ENCODE measurements at places on chromosomes 2 and 18.

GRCh38 chr2:186426153-186427016 lies 59.7 kb upstream of the ZC3H15 start:
- H3K4me3 ChIP-seq: no peak overlapping the region
- DNase-seq: no peak
- no peaks in the 10 kb centered on the region for H3K36me3 ChIP-seq
- H3K4me1 ChIP-seq: peaks cover 8% of the 10 kb centered on the region
- no peak overlapping the region for H3K27ac ChIP-seq
- no peaks in the 10 kb centered on the region for H3K27me3 ChIP-seq

- H3K27me3 ChIP-seq: no peaks in the 10 kb centered on the region
- DNase-seq: no peak
- H3K4me3 ChIP-seq: peak overlapping the region; percentile 70
- H3K36me3 ChIP-seq: peaks cover 34% of the 10 kb centered on the region
These were observed 12.3 kb upstream of the STK17B start for GRCh38 chr2:196183528-196184231.

- no peaks in the 10 kb centered on the region for H3K4me1 ChIP-seq
- no peaks in the 10 kb centered on the region for H3K27me3 ChIP-seq
- H3K4me3 ChIP-seq: no peak overlapping the region
These were observed 27.5 kb upstream of the GBX2 start for GRCh38 chr2:236195726-236196125.

DNA sequence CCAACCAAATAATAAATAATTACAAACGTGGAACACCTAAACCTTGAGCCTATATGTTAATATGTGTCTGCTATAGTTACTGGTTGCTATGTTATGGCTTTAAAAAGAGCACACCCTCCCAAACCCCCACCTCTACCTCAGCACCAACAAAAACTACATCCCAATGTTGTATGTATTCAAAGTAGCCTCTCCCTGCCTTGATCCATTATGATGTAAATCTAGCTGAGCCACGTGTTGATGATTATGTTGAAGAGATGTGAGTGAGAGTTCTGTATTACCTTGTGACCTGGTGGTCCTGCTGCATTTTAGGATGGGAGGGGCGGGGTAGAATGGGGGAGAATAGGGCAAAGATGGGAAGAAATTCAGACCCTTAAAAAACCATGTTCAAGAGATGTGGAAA lies 4.8 kb downstream of the MFSD6 start:
- H3K27ac ChIP-seq: no peak overlapping the region
- H3K36me3 ChIP-seq: peaks cover 18% of the 10 kb centered on the region
- H3K4me3 ChIP-seq: no peak overlapping the region
- DNase-seq: no peak
- H3K27me3 ChIP-seq: no peaks in the 10 kb centered on the region

GRCh38 chr2:210445116-210445707 lies 31.3 kb downstream of the LANCL1 start:
- H3K4me1 ChIP-seq: peaks cover 10% of the 10 kb centered on the region
- no peaks in the 10 kb centered on the region for H3K27me3 ChIP-seq
- H3K27ac ChIP-seq: no peak overlapping the region
- DNase-seq: no peak
- peaks cover 33% of the 10 kb centered on the region for H3K36me3 ChIP-seq

GRCh38 chr2:239496700-239497099 lies 95.9 kb upstream of the HDAC4 start:
- H3K27ac ChIP-seq: no peak overlapping the region
- H3K4me3 ChIP-seq: no peak overlapping the region
- no peaks in the 10 kb centered on the region for H3K4me1 ChIP-seq
- DNase-seq: no peak
- H3K27me3 ChIP-seq: peaks cover 24% of the 10 kb centered on the region

- peaks cover 4% of the 10 kb centered on the region for H3K27me3 ChIP-seq
- no peaks in the 10 kb centered on the region for H3K36me3 ChIP-seq
- no peak overlapping the region for H3K27ac ChIP-seq
- no peaks in the 10 kb centered on the region for H3K4me1 ChIP-seq
- DNase-seq: no peak
These were observed 728.7 kb upstream of the ID2 start for GRCh38 chr2:7953195-7953594.

GRCh38 chr2:141923657-141924056 lies 207.2 kb downstream of the LRP1B start:
- H3K27ac ChIP-seq: no peak overlapping the region
- no peak for DNase-seq
- H3K4me3 ChIP-seq: no peak overlapping the region
- H3K4me1 ChIP-seq: no peaks in the 10 kb centered on the region
- no peaks in the 10 kb centered on the region for H3K27me3 ChIP-seq
- H3K36me3 ChIP-seq: no peaks in the 10 kb centered on the region

DNA sequence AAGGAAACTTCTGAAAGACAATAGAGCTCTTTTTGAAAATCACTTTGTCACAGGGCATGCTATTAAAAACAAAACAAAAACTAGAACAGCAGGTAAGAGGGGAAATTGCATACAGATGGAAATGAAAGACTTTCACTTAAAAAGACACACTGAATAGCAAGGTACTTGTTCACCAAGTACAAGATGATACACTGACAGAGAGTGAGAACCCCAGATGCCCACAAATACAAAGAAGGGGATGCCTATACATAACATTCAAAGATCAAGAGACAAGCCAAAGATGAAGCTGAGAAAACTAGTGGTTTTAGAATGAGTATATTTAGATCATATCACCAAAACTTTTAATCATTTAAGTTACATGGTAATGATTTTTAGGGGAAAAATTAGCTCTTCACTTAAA lies 60.7 kb downstream of the ASXL2 start:
- peaks cover 29% of the 10 kb centered on the region for H3K36me3 ChIP-seq
- H3K27ac ChIP-seq: peak overlapping the region; percentile 61
- H3K4me1 ChIP-seq: peaks cover 41% of the 10 kb centered on the region
- H3K4me3 ChIP-seq: no peak overlapping the region
- no peak for DNase-seq

DNA sequence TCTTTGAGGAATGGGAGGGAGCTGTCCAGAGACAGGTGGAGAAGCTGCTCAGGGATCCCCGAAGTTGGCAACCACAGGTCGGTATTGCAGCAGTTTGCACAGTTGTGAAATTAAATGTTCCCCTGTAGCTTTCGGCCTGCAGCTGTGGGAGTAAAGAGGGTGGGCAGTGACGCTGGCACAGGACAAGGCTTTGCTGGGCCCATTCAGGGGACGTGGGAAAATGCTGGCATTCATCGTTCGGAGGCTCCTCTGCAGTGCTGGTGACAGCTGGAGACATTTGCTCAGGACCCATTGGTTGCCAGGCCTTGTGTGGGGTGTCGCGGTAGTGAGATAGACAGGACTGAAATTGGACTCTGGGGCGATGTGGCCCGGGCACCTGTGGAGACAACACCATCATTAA lies 173.7 kb downstream of the MYCN start:
- H3K4me3 ChIP-seq: no peak overlapping the region
- no peak overlapping the region for H3K27ac ChIP-seq
- no peaks in the 10 kb centered on the region for H3K4me1 ChIP-seq
- no peaks in the 10 kb centered on the region for H3K36me3 ChIP-seq

DNA sequence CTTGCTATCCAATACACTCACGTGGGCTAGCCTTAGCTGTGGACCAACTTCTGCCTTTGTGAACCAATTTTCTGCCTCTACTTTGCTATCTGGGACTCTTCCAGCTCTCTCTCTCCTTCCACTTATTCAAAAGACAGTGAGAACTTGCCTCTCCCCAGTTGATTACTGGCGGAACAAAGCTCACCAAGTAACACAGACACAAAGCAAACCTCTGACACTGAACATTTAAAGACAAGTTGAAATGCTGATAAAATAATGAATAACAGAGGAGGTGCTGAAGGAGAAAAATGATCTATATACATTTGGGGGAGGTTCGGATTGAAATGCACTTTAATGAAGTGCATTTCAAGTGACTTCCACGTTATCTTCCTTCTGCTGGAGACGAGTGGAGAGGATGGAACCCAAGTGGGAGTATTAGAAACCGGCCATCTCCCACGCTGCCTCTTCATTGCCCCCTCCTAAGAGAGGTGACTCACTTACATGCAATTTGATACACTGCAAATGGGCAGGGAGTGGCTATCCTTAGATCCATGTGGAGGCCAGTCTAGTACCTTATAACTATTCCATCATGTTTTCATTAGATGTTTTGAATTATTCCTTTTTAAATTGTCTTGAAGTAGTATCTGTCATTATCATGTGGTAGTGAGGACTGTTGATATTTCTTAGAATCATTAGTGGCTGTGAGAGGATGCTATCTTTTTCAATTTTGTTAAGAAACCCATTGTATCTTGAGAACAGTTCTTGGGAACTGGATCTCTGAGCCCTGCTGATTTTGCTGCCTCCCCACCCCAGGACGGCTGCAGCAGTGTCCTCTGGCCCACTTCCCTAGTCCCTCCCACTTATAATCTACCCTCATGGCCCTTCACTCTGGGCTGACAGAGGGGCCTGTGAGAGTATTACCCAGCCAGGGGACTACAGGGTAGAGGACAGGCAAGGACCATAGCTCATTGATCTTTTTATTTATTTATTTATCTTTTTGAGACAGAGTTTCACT lies 6.0 kb upstream of the GLI2 start:
- no peaks in the 10 kb centered on the region for H3K36me3 ChIP-seq
- H3K27me3 ChIP-seq: peaks cover 48% of the 10 kb centered on the region
- no peak overlapping the region for H3K4me3 ChIP-seq
- DNase-seq: no peak
- no peak overlapping the region for H3K27ac ChIP-seq

DNA sequence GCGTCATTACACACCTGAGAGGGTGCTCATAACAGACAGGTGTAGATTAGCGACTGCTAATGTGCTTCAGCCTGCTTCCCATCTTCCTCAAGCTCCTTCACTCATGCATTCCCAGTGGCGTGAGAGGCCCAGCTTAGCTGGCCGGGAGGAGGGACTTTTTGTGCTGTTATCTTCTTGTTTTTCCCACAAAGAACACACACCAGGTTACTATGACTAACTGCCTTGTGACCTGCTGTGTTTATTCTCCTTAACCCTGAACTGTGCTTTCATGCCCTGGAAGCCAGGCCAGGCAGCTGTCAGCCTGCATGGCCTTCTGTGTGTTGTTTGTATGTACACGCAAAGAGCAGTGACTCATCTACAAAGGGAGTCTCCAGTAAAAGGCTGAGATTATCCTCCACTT lies 143.8 kb downstream of the PIEZO2 start:
- DNase-seq: no peak
- no peaks in the 10 kb centered on the region for H3K36me3 ChIP-seq
- no peak overlapping the region for H3K27ac ChIP-seq
- no peaks in the 10 kb centered on the region for H3K27me3 ChIP-seq
- H3K4me1 ChIP-seq: no peaks in the 10 kb centered on the region
- H3K4me3 ChIP-seq: no peak overlapping the region

GRCh38 chr18:77677536-77677935 lies 427.9 kb downstream of the GALR1 start:
- peaks cover 5% of the 10 kb centered on the region for H3K27me3 ChIP-seq
- H3K4me1 ChIP-seq: no peaks in the 10 kb centered on the region

DNA sequence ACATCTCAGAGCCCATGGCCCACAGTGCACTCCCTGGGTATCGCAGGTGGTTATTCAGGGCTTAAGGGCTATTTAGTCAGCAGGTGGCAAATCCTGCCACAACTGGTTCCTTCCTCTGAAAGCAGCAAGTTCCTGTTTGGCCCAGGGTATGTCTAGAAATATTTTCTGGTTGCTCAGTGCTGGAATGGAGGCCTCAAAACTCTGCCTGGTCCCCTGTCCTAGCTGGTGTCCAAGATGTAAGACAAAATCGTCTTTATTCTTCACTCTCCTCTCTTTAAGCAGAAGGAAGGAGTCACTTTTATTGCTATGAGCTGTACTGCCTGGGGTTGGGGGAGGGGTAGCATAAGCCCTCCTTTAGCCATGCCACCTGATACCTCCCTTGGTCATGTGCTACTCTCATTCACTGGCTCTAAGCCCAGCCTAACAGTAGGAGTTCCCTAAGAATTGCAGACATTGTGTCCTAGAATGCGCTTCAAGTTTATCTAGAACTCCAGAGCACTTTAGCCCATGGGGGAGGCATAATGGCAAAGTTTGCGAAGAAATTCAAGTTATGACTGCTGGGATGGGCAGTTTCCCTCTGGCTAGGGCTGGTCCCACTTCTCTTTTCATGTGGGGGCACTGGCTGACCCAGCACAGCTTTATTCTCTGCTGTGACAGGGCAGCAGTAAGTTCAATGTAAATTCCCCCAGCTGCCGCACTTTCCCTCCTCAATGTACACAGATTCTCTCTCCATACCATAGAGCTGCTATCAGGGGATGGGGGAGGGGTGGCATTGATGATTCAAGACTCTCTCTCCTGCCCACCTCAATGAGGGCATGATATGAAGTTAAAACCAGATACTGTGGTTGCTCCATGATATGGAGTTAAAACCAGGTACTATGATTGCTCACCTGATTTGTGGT lies 27.1 kb upstream of the CWC22 start:
- H3K4me3 ChIP-seq: no peak overlapping the region
- H3K36me3 ChIP-seq: no peaks in the 10 kb centered on the region
- peaks cover 9% of the 10 kb centered on the region for H3K27me3 ChIP-seq

DNA sequence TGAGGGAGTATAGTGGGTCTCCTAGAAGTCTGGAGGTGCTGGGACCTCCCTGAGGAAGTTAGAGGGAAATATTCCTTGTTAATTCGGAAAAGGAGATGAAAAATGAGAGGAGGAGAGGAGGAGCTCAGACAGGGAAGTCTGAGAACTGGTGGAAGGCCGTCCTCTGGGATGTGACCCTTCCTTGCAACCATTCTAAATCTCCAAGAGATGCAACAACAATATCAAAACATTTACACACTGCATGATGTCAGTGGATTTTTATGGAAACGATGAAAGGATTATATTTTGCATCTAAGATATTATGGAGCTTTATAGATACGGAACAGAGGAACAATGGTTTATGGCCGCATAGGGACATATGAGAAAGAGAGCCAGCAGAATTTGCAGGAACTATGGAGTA lies 49.8 kb upstream of the COBLL1 start:
- no peaks in the 10 kb centered on the region for H3K27me3 ChIP-seq
- no peak overlapping the region for H3K27ac ChIP-seq
- no peaks in the 10 kb centered on the region for H3K4me1 ChIP-seq
- no peak overlapping the region for H3K4me3 ChIP-seq
- no peaks in the 10 kb centered on the region for H3K36me3 ChIP-seq

- H3K4me1 ChIP-seq: peaks cover 13% of the 10 kb centered on the region
- no peak for DNase-seq
- H3K27me3 ChIP-seq: peaks cover 56% of the 10 kb centered on the region
These were observed 19.4 kb upstream of the PAX3 start for GRCh38 chr2:222318026-222318711.

DNA sequence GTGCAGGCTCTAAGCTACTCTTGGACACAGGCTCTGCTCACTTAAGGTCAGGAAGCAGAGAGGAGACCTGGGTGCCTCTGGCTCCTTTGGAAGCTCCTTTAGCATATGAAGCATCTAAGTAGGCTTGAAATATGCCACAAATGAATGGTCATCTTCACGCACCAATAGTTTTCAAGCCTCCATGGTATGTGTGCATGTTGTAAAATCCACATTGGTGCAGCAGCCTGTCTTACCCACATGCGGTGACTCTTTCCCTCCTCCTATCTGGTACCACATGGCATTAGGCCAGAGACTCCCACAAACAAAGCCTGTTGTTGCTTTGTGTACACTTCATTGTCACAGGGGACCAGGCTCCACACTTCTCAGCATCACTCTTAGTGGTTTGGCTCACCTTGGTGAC lies 442.2 kb upstream of the RAB12 start:
- no peak overlapping the region for H3K27ac ChIP-seq
- no peak overlapping the region for H3K4me3 ChIP-seq
- DNase-seq: no peak
- H3K27me3 ChIP-seq: no peaks in the 10 kb centered on the region
- H3K4me1 ChIP-seq: no peaks in the 10 kb centered on the region

All from activated naive CD4-positive, alpha-beta T cell treated with anti-CD3 and anti-CD28 coated beads, Interleukin-2, amount 10 ng/mL, durations not matched to agents 7 days and 5 days (primary cell).